GM13976 (cell line): ENCODE measurements at places on chromosomes 12 and 14.

DNA sequence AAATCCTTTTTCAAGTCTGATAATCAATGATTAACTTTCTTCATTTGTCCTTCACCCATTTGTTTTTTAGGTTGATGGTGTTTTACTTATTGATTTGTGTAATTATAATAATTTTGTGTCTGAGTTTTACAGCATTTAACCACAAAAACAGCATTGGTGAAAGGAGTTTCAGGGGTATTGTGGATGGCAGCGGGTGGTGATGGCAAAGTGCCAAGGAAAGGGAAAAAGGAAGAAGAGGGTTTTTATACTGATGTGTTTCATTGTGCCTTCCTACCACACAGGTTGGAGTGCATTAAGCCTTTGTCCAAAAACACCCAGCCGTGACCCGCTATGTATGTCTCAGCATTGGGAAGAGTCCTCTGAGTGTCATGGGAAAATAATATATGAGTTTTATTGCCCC, 150.3 kb downstream of the DAD1 start:
- no peak for DNase-seq

GRCh38 chr14:66315548-66315947, 170.6 kb upstream of the CCDC196 start:
- DNase-seq = no peak

DNA sequence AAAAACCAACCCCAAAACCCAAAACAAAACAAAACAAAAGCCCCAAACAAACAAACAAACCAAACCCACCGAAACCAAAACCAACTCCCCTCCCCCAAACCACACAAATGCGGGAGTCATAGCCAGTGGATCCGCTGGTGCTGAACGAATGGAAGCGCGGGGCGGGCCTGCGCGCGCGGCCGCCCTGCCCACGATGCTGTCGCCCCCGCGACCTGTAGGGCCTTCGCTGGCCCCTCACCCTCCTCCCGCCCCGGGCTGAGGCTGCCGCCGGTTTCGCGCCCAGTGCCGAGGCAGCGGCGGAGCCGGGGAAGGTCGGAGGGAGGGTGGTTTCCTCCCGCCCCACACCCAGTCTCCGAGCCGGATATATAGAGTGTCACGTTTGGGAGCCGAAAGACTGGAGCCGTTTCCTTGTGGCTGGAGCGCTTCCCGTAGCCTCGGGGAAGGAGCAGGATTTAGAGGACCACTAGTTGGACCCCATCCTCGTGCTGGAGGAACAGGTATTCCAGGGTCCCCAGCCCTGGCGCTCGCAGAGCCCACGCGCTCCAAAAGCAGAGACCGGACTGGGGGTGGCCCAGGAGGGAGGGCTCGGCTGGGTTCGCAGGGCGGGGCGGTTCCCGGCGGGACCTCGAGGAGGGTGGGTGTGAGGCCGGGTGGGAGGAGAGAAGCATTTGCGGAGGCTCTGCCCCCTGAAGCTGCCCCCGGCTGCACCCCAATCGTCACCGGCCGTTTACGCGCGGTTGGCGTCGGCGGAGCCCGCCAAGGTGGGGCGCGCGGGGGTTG, at the start of gene FAR2:
Gene FAR2, plus strand, starts transcription at position 368 of the 780 bp plus-strand sequence. CDS start 121,172 bp downstream, outside the sequence.
- peak; percentile 53 for DNase-seq

- DNase-seq = no peak
Observed at GRCh38 chr12:54421175-54421878, 2.3 kb upstream of the ITGA5 start.

- DNase-seq = no peak
Observed at GRCh38 chr12:89901906-89902642, 193.4 kb upstream of the ATP2B1 start.

DNA sequence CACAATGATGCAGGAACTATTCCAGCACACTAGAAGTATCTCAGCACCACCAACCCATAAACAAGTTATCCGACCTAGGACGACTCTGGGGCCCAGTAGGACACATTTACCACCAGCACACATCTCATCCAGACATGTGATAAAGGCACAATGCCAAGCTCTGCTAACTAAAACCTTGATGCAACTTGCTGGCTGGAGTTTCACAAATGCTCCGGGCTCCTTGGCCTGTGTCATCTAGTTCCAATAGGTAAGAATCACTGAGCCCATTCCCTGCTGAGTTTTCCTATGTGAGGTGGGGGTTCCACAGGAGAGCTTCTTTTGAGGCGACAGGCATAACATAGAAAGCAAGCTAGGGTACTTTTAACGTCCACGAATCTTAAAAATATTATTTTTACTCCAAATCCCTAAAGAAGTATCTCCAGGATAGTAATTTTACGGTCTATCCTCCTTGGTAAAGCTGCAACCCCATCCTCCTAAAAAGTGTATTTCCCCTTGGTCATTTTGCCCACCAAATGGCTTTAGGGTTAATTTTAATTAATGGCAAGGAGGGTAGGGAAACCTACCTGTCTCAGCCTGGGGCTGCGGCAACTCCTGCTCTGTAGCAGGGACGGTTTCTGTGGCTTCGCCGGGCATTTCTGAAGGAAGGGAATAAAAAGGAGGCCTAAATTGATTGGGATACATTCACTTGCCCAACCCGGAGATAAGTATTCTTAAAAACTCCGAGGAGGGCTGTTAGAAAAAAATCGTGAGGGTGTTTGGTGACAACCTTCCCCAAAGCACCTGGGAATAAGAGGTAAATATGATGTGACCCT, 1.0 kb downstream of the NACA start:
- no peak for DNase-seq

- no peak for DNase-seq
Observed at GRCh38 chr14:25116607-25117006, 66.7 kb upstream of the STXBP6 start.

DNA sequence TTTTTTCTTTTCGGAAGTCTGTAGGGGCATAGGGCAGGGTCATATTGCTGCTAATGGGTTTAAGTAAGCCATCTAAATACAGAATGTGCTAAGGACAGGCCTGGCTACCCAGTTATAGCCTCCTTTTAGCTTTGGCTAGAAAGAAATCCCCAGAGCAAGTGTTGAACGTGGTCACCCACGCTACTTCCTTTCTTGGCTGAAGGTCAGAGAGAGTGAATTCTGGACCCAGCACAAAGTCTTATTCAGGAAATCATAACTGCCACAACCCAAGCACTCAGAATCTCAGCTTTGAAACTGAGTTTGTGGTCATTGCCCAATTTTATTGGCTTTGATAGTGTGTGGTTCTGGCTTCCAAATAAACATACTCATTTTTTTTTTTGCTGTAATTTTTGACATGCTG, 542.1 kb upstream of the ATP2B1 start:
- no peak for DNase-seq

DNA sequence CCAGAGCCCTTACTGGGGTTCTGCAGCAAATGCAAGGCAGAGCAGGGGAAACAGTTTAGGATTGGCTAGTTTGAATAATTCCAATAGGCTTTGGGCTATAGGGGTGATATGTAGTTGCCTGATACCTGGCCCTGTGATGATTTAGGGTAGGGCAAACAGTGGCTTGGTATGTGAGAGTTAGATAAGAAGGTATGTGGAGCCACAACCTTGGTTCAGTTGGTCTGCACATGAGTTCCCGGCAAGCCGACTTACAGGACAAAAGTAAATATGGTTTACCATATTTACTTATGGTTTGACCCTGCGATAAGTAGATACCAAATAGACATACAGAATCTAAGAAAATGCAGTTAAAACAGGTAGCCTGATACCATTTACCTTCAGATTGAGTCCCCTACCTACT, 8.3 kb upstream of the CAPRIN2 start:
- no peak for DNase-seq

DNA sequence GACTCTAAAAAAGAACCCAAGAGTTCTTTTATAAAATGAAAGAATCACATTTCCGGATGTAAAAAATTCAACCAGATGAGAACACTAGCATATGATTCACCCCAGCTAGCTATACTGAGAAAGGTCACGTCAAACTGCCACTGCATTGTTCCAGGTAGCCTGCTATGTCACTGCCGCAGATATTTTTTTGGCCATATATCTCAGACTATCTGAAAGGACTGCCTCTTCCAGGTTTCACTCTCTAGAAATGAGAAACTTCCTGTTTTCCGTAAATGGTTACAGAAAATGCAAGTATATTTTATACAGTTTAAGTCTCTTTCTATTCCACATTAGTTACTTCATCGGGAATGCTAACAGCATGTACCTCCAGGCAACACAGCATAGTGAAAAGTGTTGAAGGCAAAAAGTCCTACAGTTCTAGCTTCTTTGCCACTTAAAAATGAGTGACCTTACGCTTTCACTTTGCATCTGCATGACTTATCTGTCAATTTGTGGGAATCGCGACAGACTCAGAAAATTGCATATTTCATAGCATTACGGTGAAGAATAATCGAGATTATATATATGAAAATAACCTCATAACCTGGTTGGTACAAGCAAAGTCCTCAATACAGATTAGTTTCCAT, 105.2 kb downstream of the MED13L start:
- peak; percentile 49 for DNase-seq

GRCh38 chr14:23559010-23559925, 3.2 kb downstream of the THTPA start:
- DNase-seq = peak; percentile 63

DNA sequence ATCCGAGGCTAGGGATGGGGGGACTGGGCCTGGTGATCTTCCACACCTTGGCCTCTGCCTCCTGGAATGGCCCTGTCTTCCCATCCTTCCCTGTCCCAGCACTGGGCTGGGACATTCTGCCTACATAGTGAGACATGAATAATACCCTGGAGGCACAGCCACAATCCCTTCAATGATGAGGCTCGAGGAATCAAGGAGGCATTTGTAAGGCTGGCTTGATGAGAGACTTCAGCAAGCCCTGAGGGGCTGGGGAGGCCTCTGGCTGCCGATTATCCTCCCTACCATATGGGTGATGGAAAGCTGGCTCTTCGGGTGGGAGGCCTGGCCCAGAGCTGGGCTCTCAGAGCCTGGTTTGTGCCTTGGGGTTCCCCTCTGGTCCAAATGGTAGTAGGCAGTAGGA, 92.5 kb downstream of the CALM1 start:
- DNase-seq = peak; percentile 3

GRCh38 chr12:52806821-52807543, 6.9 kb downstream of the KRT4 start:
- no peak for DNase-seq

- DNase-seq = peak; percentile 84
Observed at GRCh38 chr12:77324763-77325468, 259.5 kb upstream of the E2F7 start.

GRCh38 chr12:44589697-44590096, 286.4 kb downstream of the NELL2 start:
- no peak for DNase-seq

DNA sequence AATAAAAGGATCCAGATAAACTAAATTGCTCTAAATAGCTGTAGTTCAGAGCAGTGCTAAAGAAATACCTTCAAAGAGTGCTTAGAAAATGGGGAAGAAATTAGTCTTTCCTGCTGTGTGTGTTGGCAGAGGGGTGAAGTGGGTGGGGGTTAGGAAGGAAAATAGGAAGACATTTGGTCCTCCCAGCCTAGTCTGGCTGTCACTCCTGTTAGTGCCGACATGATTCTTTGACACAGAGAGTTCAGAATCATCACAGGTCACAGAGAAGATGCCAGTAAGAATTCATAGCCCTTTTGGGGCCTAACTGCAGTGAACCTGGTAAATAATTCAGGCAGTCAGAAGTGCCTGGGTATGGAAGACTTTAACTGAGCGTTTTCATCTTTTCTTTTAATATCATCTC, 74.8 kb downstream of the FLRT2 start:
- no peak for DNase-seq

DNA sequence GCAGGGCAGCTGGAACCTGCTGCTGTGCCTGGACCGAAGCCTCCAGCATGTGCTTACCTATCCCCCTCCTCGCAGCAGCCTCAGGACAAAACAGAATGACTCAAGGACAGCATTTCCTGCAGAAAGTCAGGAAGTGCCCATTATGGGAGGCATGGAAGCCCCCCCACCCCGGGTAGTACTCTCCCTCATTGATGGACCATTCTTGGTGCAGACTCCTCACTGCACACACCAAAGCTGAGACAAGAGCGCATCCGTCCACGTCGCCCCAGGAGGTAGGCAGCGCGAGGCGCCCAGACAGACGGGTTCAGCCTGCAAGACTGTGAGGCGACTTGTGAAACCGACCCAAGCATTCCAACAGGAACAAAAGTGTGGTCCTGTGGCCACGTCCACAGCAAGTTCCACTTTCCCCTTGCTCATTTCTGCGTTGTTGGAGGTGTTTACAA, 243.9 kb upstream of the ATXN7L3B start:
- no peak for DNase-seq

- DNase-seq = no peak
Observed at GRCh38 chr12:19199332-19199731, 69.8 kb downstream of the PLEKHA5 start.

DNA sequence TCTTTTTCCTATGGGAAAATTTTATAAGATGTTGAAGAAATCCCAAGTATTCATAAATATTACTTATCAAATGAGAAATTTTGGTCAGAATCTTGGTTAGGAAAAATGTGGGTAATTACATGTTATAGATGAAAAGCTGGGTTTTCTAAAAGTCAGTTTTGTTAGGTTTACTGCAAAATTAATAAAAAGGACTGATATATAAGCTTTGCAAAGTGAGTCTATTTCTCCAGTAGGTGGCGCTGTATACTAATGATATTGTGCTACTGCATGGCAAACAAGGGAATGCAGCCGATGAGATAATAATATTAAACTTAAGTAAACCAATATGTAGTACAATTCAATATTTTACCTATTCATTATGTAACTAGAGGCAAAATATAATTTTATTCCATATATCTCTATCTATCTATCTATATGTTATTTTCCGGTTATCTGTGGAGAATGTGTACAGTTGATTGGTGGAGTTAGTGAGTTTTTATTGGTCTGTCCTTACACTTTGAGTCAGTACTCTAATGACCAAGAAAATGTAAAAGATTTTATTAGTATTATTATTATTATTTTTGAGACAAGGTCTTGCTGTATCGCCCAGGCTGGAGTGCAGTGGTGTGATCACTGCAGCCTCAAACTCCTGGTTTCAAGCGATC, 32.9 kb downstream of the MIPOL1 start:
- peak; percentile 27 for DNase-seq

- peak; percentile 65 for DNase-seq
Observed at GRCh38 chr14:24710403-24711112, 76.6 kb upstream of the GZMB start.

DNA sequence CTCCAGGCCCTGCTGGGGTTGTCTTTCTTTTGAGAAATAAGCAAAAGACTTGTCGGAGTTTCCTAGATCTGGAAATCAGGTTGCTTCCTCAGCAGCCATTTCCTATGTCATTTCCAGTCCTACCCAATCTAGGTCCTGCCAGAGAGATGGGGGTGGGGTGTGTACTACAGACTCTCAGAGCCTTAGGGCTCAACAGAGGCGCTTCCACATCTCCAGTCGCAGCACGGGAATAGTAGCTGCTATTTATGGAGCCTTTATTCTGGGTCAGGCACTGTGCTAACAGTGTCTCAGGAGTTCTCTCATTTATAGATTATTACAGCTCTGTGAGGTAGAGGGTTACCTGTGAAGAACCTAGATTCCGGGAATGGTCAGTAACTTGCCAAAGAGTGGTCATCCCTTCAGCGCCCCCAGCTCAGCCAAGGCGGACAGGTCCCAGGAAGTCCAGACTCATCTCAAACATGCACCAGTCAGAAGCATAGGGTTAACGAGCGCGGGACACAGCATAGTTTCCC, 21.9 kb downstream of the DHRS2 start:
- no peak for DNase-seq
